CD4-positive, alpha-beta memory T cell (primary cell): ENCODE measurements at places on chromosomes 6 and 20.

- no peak for DNase-seq
Observed at GRCh38 chr20:44666066-44666465, 14.6 kb upstream of the ADA start.

DNA sequence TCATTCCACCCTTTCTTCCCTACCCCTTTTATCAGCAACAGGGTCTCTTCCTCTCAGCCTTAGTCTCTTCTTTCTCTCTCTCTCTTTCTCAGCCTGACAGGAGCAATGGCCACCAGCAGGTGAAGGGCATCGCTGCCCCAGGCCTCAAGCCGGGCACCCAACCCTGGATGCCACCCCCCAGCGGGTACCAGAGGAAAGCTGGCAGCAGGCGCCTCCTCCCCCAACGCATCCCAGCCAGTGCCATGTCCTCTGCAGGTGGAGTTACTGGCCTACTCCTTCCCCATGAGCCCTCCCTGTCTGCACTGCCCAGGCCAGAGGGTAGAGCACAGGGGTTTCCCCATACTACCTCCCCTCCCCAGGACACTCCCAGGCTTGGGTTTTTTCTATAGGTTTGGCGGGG lies 32.2 kb downstream of the EIF2S2 start:
- no peak for DNase-seq

GRCh38 chr20:62603021-62603906 lies 39.0 kb upstream of the SLCO4A1 start:
- peak; percentile 26 for DNase-seq

- DNase-seq: no peak
Observed at GRCh38 chr20:12305188-12305950, 387.7 kb downstream of the BTBD3 start.

DNA sequence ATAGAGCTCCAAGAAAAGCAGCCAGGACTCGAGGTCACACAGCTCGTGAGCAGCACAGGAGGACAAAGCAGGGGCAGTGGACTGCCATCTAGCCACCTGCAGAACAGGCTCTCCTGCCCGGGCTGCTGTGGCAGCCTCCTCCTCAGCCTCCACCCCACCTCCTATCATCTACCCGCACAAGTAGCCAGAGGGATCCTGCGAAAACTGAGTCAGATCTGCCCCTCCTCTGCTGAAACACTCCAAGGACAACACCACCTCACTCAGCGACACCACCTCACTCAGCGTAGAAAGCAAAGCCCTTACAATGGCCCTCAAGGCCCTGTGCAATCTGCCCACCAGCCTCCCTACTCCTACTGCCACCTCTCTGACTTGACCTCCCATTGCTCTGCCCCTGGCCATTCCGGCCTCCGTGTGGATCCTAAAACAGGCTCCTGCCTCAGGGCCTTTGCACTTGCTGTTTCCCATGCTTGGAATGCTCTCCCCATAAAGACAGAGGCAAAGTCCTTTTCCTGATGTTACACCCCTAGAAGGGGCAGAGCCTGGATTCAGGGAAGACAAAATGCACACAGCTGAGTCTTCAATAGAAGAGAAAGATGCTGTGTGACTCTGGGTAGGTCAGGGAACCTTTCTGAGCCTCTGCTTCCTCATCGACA lies 19.3 kb downstream of the PREX1 start:
- DNase-seq: no peak

DNA sequence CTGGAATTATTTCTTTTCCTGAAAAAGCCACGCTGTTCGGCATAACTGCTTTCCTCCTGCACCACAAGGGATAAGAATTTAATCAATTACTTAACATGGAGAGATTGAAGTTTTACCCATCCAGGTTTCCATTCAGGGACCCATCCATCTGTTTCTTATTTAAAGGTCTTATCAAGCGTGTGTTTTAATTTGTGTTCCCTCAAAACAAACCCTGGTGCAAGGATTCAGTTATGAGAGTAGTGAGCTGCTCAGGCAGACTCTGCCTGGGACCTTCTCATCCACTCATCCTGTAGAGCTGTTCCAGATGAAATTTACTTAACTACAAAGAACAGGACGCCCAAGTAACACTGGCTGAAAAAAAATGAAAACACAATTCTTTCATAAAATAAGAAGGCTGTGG lies 97.8 kb downstream of the BANF2 start:
- no peak for DNase-seq

- DNase-seq: no peak
Observed at GRCh38 chr6:1621070-1621701, 11.5 kb downstream of the FOXC1 start.
